GM04503 (cell line): ENCODE measurements at places on chromosomes 2 and 18.

DNA sequence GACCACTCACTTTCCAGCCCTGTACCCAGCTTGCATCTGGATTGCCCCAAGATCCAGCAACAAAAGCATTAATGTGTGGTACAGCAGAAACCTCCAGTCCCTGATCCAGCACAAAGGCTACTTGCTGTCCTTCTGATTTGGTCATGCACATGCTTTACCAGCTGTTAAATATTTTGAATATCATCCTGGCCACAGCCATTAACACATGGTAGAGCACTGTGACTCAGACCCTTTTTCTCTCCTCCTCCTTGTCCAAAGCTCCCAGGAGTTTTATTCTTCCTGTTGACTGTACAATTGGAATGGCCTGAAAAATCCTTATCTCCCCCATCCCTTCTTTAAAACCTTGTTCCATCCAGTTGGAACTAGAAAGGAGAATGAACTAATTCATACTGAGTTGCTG lies 419.7 kb upstream of the TNP1 start:
- DNase-seq: peak; percentile 90

DNA sequence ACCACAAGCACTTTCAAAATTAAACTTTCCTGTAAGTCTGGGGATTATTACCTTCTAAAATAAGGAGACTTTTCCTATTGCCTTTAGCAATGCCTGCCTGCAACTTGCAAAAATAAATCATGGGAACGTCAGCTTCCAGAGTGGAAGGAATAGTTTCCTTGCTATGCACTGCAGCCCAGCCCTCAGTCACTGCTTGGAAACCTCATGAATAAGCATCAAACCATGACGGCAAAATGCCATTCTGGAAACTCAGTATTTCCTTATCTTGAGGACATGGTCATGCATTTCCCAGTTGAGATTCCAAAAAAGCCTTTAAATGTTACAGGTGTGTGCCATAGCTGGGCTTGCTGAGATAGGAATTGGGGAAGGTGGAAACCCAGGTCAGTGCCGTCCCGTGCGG lies 84.2 kb upstream of the OTOS start:
- DNase-seq: no peak

GRCh38 chr2:98403878-98404277 lies 40.8 kb upstream of the INPP4A start:
- DNase-seq: no peak

- no peak for DNase-seq
Measured at GRCh38 chr2:238362626-238363025, 42.3 kb downstream of the TRAF3IP1 start.

- no peak for DNase-seq
Measured at GRCh38 chr18:77765468-77765867, 515.8 kb downstream of the GALR1 start.

- no peak for DNase-seq
Measured at GRCh38 chr18:3869848-3870247, 419.9 kb downstream of the TGIF1 start.

GRCh38 chr2:228072669-228073068 lies 108.8 kb downstream of the SPHKAP start:
- DNase-seq: no peak

DNA sequence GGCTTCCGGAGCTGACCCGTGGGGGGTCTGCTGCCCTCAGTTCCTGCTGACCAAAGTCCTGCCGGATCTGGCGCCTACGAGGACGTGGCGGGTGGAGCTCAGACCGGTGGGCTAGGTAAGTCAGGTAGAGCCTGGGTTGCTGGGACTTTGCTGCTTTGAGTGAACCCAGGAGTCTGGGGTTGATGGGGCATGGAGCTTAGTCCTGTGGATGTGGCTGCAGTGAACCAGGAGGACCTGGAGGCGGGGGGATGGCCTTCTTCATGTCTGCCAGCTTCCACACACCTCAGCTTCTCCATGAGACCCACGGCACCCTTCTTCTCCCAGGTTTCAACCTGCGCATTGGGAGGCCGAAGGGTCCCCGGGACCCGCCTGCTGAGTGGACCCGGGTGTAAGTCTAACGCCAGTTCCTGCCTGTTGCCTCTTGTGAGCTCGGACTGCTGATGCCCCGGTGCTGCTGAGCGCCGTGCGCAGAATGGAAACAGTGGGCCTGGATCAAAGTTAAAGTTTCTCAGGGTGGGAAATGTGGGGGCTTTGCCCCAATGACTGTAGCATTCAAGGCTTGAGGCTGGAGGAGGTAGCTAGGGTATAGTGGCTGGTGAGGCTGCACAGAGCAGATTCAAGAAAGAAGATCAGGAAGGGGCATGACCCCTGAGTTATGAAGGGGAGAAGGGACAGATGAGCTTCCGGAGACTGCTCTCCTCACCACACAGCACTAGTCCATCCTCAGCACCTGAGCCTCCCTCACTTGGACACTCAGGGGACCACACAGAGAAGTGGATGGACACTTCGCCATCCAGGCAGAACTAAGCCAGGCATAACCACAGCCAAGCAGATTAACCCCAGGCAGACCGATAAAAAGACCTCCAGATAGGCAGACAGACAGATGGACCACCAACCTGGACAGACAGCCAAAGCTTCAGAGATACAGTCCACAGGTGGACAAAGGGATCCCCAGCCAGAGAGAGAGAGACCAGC lies 17.3 kb downstream of the PTPN18 start:
- DNase-seq: no peak

DNA sequence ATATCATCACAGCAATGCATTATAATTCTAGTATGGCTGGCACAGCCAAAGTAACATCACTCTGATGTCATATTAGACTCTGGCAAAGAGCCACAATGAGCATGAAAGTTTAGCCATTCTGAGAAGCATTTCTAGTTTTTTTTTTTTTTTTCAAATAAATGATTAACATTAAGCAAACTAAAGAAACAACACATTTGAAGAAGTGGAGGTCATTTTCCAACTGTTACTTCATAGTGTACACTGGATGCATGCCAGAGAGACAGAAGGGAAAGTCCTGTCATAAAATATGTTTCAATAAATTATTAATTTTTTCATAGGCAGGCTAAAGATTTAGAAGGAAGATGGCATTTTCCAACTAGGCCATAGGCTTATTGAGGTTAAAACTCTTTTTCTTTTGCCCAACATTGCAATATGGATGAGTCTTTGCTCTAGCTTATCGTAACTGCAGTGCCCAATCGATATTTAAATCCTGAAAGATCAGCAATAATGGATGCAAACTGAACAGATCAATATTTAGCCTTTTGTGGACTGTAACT lies 1630.4 kb upstream of the ACVR2A start:
- DNase-seq: no peak

DNA sequence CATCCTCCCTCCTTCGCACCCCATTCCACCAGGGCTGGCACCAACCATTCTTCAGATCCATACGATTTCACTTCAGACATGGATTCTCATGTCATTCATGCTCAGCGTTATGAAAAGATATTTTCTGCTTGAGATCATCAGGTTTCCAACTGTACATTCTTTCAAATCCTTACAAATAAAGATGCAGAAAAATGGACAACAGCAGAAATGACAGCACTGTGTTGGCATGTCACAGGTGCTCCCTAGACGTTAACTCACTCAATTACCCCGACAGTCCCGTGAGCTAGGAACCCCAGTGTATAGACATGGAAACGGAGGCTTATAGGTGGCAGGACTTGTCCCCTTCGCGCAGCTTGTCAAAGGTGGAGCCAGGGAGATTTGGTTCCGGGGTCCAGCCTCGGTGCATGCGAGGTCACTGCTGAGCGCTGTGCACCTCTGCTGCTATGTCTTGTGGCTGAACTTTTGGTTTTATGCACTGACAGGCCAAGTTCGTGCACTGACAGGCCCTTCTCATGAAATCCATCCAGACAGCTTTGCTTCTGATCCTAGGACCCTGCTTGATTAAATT lies 17.7 kb downstream of the FHL2 start:
- no peak for DNase-seq

DNA sequence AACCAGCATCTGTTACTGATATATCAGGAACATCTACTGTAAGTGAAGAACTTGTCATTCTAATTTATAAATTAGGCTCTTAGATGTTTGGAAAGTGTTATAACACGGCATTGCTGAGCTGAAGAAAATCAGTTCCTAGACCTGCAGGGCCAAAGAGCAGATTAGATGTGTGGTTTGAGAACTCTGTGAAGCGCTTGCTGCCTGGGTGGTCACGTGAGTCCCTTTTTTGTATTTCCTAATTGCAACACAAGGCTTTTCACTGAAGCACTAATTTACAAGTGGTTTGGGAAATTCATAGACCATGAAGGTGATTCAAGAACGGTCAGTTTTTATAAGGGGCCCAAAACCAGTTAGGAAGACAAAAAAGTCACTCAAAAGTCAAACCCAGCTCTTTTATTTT lies 106.9 kb upstream of the SP3 start:
- no peak for DNase-seq

- no peak for DNase-seq
Measured at GRCh38 chr2:219210196-219210885, 3.8 kb downstream of the ZFAND2B start.

GRCh38 chr2:63692002-63692606 lies 103.3 kb downstream of the MDH1 start:
- no peak for DNase-seq

DNA sequence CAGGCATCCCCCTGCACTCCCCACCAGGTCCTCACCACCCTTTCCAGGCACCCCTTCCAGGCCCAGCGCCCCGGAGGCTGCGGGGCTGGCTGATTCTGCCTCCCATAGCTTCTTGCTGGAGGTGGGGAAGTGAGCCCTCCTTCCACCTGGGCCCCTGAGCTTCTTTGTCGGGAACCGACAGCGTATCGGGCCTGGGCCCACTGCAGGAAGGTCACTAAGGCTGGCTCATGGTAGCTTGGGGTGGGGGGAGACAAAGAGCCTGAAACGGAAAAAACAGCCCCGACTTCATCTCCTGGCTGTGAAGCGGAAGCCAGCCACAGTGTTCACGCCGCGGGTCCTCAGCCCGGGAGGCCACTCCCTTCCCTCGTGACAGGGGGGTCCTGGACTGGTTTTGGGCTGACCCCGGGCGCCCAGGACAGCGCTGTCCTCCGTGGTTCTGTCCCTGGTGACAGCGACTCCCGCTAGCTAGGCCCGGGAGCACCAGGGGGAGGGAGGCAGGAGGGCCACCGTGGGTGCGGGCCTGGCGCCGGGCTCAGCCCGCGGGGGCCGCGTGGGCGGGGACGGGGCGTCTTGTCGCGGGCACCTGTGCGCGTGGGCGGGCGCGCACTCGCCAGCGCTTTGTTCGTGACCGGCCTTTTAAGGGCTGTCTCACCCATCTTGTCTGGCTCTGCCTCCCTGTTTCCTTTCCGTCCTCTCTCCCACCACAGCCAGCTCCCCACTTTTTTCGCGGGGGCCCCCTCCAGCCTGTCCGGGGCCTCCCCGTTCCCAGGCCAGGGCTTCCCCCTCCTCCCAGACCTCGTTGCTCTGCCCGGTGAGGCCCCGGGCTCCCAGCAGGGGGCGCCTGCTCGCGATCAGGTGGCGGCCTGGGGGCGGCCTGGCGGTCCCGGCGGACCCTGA lies 64.9 kb downstream of the DNMT3A start:
- no peak for DNase-seq

GRCh38 chr18:27366151-27366550 lies 181.0 kb upstream of the CHST9 start:
- no peak for DNase-seq

- no peak for DNase-seq
Measured at GRCh38 chr2:241584436-241584835, 25.9 kb downstream of the BOK start.

DNA sequence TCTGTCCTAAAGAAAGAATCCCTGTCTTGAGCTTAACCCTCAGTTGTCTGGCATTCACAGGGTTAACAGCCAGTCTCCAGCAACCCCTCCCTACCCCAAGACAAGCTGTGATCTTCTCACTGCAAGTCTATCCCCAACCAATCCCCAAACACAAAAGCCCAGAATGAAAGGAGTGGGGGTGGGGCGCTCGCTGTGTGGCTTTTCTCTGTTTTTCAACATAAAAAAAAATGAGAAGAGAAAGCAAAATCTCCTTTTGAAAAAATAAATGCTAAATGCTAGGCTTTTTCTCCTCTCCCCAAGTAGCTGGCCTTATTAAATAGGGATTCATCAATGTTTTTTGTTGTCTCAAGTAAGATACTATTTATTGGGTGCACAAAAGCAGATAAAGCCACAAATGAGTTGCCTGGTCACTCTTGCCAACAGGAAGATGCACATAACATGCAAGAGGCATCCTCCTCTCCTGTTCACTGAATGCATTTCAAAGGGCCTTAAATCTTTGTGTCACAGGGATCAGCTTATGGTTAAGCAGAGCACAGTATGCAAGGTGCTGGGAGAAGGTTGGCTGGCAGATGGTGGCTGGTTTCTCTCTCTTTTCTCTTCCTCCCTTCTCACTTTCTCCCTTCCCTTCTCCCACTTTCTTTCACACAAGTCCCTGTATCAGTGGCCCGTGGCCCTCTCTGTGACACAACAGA lies 225.6 kb downstream of the CMPK2 start:
- DNase-seq: no peak

GRCh38 chr18:11760498-11761167 lies 71.6 kb downstream of the GNAL start:
- no peak for DNase-seq

DNA sequence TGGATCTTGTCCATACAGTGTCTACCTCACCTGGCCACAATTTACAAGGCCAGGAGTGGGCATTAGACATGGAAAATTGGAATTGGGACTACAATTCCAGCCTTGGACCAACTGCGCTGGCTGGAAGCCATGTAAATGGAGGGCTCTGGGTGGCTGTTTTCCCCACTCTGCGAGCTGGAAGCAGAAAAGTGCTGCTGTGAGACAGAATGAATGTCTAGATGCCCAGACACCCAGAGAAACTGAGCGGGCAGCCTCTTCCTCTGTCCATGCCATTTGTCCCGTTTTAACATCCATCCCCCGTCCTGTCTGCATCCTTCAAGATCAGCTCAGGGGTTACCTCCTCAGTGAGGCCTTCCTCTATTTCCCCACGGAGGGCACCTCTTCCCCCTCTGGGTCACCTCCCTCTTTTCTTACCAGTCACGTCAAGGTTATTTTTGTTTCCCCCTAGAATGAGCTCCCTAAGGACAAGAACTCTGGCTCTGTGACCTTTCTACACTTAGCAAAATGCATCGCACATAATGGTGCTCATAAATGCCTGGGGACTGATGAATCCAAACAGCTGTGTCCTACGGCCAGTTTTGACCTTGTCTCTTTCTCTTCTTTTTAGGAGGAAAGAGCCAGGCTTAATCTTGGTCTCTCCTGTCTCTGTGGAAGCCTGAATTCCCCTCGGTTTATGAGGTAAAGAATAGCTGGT lies 41.2 kb downstream of the MCFD2 start:
- no peak for DNase-seq

DNA sequence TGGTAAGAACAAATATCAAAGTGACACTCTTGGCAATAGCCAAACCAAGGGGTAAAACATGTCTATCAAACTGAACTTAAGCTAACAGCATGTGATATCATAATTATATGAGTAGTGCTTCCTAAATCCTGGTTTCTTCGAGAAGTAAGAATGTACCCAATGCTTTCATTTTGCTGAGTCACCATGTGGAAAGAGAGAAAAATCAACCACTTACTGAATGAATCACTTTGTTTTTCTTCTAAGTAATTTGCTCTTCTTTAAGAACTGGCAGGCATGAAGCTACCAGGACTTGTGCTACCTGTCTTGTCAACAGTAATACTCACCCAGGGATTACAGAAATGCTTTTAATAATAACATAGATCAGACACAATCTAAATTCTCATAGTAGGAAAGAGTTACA lies 19.0 kb upstream of the DUSP19 start:
- DNase-seq: peak; percentile 56

- no peak for DNase-seq
Measured at GRCh38 chr2:108288534-108289106, at the start of gene SULT1C2. SULT1C2 (plus strand) TSS chr2:108288895; CDS start chr2:108293668, 4,773 bp downstream.

- no peak for DNase-seq
Measured at GRCh38 chr2:152051436-152051835, 47.4 kb downstream of the CACNB4 start.

GRCh38 chr2:225069477-225069876 lies 27.2 kb upstream of the DOCK10 start:
- DNase-seq: no peak

- no peak for DNase-seq
Measured at GRCh38 chr18:49886891-49887764, 73.8 kb upstream of the ACAA2 start.
